ENCODE measurements at places on chromosomes 11 and 22. TPM values are rescaled to one million over a fixed set of nuclear protein-coding genes. Genes with fewer than 3 reads are reported as not detected.

GRCh38 chr22:41650821-41651220, 29.7 kb downstream of the XRCC6 start:
- DNase-seq = no peak

The NNMT gene
- total RNA-seq = 588 TPM

DNA sequence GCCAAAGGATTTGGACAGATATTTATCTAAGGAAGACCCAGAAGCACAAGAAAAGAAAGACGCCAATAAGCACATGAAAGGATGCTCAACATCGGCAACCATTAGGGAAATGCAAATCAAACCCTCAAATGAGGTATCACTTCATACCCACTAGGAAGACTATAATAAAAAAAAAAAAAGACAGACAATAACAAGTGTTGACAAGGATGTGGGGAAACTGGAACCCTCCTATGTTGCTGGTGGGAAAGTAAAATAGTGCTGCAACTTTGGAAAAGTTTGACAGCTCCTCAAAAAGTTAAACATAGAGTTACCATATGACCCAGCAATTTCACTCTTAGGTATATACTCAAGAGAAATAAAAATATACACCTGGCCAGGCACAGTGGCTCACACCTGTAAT, 47.0 kb downstream of the MICAL3 start:
- DNase-seq = no peak

The MS4A6E gene
- not detected for total RNA-seq

DNA sequence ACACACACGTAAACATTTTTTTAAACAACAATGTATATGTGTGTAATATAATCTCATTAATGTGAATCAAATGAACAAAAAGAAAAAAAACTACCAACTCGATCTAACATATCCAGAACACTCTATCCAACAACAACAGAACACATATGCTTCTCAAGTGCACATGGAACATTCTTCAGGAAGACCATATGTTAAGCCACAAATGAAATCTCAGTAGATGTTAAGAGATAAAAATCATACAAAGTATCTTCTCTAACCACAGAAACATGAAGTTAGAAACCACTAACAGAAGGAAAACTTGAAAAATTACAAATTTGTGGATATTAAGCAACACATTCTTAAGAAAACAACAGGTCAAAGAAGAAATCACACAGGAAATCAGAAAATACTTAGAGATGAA, 25.5 kb upstream of the TMEM45B start:
- no peak for DNase-seq

The EMSY gene
- 5.6 TPM for total RNA-seq

The PITPNM1 gene
- 19.2 TPM for total RNA-seq

- no peak for DNase-seq
Observed at GRCh38 chr11:28621753-28622152, 513.6 kb downstream of the METTL15 start.

- no peak for DNase-seq
Observed at GRCh38 chr11:68287419-68287818, 15.6 kb upstream of the C11orf24 start.

The SHISA8 gene
- total RNA-seq = not detected

DNA sequence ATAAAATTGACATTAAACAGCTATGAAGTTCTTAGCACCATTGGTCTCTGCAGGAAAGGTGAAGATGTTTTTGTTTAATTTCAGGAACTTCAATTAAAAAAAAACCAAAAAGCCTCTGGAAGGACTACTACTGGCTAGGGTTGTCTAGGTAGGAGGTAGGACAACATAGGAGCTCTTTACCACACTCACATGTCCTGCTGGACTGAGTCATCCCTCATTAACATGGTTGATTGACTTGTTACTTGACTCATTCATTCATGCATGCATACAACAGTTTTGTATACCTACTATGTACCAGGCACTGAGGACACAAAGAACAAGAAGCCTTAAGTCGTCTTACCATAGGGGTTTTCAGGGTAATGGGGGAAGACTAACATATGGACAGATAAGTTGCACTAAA, 216.9 kb upstream of the ARHGAP20 start:
- no peak for DNase-seq

The RAB39A gene
- 0.58 TPM for total RNA-seq

Data from left lobe of liver (tissue), 2 donors.